ENCODE measurements at places on chromosomes 16 and 17.

GRCh38 chr17:39548494-39549225 lies 59.1 kb downstream of the NEUROD2 start:
- no peak for DNase-seq

- no peak for DNase-seq
Observed at GRCh38 chr17:78922816-78923498, 2.2 kb downstream of the TIMP2 start.

- DNase-seq, result no peak
Observed at GRCh38 chr16:10978871-10979446, 34.6 kb downstream of the CLEC16A start.

GRCh38 chr17:48162306-48162934 lies 54.9 kb downstream of the SNX11 start:
- DNase-seq, result no peak

- DNase-seq, result no peak
Observed at GRCh38 chr17:72989074-72989610, 103.3 kb downstream of the SLC39A11 start.

GRCh38 chr16:19522760-19523159 lies 862 bp upstream of the GDE1 start:
- no peak for DNase-seq

- no peak for DNase-seq
Observed at GRCh38 chr16:46730801-46731690, 17.1 kb downstream of the MYLK3 start.

GRCh38 chr17:4980644-4981216 lies 6.7 kb downstream of the CAMTA2 start:
- DNase-seq, result no peak

- DNase-seq, result no peak
Observed at GRCh38 chr16:28482026-28482425, 9.8 kb downstream of the CLN3 start.

DNA sequence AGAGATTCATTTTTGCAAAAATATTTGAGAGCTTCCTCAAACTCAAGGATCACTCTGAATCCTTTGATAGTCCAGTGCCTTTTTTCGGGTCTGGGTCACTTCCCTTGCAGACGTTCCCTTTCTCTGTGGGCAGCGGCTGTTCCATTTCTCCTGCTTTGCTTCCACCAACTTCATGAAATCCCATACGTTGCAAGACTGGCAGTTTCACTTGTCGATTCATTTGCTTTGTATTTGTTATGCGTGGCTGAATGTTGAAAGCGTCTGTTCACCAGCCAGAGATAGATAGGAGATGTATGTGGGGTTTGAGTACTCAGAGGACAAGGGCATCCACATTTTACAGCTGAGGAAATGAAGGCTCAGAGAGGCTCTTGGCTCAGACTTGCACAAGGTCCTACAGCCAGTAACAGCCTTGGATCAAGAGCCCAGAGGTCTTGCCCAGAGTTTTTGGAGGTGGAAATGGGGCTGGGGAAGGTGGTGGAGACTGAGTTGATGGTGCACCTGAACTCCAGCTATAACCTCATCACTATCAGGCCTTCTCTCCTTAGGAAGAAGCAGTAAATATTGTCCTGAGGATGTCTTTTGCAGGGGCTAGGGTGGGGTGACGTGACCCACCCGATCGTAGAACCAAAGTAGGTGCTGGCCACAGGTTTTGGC lies 1.3 kb upstream of the CCDC102A start:
- DNase-seq, result no peak

GRCh38 chr17:49280918-49281317 lies 50.3 kb upstream of the PHOSPHO1 start:
- no peak for DNase-seq

- DNase-seq, result no peak
Observed at GRCh38 chr16:24168856-24169255, 87.3 kb upstream of the CACNG3 start.

DNA sequence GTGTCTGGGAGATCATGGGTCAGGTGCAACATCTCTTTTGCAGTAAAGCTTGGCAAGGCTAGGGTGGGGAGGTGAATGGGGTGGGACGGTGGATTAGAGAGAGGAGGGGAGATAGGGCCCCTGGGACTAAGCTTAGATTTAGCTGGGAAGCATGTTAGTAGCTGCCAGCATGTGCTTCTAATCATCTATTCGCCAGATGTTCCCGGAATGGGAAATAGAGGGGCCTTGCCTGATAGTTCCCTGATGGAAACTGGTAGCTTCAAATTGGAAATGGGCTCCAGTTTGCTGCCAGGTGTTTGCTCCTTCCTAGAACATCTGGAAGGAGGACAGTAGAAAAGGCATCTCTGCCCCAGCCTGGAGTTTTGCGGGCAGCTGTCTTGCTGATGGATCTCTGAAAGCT lies 176.1 kb downstream of the CCDC182 start:
- no peak for DNase-seq

DNA sequence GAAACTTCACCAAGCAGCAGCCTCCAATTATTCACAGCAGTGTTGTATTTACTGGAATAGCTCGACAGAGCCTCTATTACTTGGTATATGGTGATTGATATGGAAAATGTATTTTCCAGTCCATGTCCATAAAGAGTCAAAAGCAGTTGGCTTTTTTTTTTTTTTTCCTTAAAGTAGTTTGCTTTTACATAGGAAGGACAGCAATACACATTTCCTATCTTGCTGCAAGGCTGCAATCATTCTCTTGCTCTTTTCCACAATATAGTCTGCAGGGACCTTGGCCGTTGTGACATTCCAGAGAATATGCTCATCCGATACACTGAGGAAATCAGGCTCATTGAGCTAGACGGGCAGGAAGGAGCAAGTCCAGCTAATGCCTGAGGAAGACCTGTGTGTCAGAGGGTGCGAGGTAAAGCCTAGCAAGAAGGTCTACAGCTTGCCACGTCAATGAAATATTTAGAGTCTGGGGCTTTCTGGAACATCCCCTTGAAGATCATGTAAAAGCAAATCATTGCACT lies 131.1 kb downstream of the ENGASE start:
- DNase-seq, result no peak

DNA sequence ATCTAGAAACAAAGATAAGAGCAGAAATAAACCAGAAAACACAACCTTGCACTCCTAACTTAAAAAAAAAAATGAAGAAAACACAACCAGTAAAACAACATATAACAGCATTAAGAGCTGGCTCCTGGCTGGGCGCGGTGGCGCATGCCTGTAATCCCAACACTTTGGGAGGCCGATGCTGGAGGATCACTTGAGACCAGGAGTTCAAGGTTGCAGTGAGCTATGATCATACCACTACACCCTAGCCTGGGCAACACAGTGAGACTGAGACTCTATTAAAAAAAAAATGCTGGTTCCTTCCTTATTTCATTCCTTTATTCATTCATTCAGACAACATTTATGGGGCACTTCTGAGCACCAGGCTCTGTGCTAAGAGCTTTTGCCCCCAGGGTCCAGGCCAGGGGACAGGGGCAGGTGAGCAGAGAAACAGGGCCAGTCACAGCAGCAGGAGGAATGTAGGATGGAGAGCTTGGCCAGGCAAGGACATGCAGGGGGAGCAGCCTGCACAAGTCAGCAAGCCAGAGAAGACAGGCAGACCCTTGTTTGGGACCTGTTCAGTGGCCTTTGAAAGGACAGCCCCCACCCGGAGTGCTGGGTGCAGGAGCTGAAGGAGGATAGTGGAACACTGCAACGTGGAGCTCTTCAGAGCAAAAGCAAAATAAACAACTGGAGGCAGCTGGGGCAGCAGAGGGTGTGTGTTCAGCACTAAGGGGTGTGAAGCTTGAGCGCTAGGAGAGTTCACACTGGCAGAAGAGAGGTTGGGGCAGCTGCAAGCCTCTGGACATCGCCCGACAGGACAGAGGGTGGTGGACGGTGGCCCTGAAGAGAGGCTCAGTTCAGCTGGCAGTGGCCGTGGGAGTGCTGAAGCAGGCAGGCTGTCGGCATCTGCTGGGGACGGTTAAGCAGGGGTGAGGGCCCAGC lies 2.6 kb downstream of the STH start:
- DNase-seq, result no peak

Data from stimulated activated CD4-positive, alpha-beta T cell treated with anti-CD3 and anti-CD28 coated beads, Interleukin-15, amount 100 ng/mL, for 1 hour (primary cell).